ENCODE measurements at places on chromosomes 3 and 15.

GRCh38 chr3:31077021-31077601, 182.7 kb upstream of the GADL1 start:
- DNase-seq, result no peak

DNA sequence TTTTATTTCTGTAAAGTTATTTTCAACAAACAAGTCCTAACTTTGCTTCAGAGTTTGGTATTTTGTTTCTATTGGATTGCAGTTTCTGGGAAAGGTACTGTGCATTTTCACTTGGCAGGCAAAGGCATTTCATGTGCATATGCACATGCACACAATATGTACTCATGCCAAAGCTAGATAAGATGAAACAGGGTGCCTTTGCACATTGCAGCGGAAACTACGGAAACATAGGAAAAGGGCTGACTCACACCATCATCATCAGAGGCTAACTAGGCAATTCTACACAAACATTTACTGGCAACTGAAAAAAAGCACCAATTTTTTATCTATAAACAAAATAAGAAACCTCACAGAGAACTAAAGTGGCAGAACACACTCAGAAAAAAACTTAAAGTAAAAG, 550.6 kb upstream of the NECTIN3 start:
- DNase-seq, result no peak

DNA sequence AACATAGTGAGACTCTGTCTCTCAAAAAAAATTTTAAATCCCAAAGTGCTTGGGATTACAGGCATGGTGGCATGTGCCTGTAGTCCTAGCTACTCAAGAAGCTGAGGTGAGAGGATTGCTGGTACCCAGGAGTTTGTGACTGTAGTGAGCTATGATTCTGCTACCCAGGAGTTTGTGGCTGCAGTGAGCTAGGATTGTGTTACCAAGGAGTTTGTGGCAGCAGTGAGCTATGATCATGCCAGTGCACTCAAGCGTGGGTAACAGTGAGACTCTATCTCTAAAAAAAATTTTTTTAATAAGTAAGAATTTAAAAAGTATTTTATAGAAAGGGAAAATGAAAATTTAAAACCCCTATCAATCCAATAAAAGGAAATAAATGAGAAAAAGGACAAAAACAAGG, 69.5 kb downstream of the FAIM start:
- DNase-seq, result no peak

- DNase-seq, result no peak
Measured at GRCh38 chr15:29465196-29465595, 195.6 kb upstream of the NSMCE3 start.

GRCh38 chr3:74409066-74409465, 205.4 kb downstream of the CNTN3 start:
- DNase-seq, result no peak

- no peak for DNase-seq
Measured at GRCh38 chr3:195807681-195808121, 4.0 kb downstream of the MUC4 start.

GRCh38 chr15:28875461-28876000, 10.2 kb upstream of the APBA2 start:
- no peak for DNase-seq

GRCh38 chr3:65466300-65466988, 572.3 kb downstream of the MAGI1 start:
- no peak for DNase-seq

- no peak for DNase-seq
Measured at GRCh38 chr3:128799653-128800052, 73.7 kb downstream of the RAB7A start.

DNA sequence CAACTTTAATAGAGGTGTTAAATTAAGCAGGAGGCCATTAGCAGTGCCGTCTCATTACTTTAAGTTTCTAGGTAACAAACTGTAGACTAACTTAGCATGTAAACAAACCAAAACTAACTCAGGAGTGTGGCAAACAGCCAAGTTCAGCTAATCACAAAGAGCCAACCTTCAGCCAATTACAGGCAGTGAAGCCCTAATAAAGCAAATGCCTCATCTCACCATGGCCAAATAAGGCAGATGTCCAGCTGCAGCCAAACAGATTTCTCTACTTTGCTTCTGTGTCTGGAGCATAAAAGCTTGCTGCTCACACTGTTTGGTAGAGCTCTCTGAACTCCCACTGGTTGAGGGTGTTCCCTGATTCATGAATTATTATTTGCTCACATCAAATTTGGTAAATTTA, 835.4 kb upstream of the GBE1 start:
- DNase-seq, result no peak

DNA sequence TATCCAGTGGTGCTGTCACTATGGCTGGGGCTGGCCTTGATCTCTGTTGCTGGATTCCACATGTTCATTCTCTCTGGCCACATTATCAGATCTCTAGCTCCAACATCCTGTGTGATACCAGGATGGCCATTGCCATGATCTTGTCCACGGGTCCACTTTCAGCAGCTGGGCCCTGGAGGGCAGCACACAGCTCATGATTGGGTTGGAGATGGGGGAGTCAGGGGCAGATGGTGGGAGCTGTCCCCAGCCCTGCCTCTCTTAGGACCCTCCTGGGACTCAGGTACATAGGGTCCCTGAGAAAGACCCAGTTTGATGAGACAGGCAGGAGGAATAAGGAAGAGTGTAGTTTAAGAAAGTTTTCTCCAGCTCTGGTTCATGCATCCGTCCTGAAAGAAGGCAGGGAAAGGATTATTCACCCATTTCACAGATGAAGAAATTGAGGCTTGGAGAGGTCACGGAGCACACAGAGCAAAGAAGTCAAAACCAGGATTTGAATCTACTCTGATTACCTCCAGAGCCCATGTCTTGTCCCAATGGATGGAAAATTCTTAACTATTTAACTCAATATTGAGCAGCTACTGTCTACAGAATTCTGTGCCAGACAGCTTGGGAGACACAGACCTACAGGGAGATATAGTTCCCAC, 100.5 kb downstream of the LINGO1 start:
- DNase-seq, result no peak

DNA sequence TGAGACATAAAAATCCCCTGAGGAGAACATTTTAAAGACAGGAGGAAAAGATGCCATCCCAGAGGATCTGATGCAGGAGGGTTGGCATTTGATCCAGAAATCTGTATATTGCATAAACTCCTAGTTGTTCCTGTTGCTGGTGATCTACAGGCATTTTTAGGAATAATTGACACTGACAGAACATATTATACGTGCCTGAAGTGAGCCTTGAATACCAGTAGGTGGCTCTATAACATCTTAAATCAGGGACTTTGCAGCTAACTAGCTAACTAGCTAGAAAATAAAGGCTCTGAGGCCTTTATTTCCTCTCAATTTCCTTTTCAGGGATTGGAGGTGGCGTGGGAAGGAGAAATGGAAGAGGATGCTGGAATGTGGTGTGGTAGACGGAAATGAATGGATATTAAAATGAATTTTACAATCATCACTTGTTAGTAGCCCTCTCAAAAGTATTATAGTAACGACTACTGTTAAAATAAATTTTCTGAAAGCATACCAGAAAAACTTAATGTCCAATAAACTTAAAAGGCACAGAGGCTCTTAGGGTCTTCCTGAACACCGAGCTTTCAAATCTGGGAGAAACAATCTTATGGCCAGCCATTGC, 73.8 kb upstream of the ZBED2 start:
- no peak for DNase-seq

DNA sequence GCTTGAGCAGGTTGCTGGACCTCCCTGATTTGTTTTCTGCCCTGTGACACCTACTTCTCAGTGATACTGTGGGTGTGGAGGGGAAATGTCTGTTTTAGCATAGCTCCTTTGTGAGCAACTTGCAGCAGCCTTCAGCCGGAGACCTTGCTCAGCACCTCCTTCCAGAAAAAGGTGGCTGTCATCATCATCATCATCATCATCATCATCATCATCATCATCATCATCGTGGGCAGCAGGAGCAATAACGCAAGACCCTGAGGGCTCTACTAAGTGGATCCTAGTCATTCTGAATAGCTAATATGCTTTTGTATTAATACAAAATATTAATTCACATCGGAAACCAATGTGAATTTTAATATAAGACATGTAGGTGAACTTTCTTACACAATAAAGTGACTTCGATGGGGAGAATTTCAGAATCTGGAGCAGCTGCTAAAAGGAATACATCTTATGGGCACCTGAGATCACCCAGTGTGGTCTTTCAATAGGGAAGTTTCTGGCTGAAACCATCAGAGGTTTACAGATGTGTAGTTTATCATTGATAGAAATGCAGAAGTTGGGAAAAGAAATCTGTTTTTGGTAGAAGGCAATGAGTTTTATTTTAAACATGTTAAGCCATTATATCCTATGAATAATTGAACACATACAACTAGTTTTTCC, 8.6 kb downstream of the GABRR3 start:
- no peak for DNase-seq

- no peak for DNase-seq
Measured at GRCh38 chr3:113304102-113304501, 92.7 kb downstream of the BOC start.

DNA sequence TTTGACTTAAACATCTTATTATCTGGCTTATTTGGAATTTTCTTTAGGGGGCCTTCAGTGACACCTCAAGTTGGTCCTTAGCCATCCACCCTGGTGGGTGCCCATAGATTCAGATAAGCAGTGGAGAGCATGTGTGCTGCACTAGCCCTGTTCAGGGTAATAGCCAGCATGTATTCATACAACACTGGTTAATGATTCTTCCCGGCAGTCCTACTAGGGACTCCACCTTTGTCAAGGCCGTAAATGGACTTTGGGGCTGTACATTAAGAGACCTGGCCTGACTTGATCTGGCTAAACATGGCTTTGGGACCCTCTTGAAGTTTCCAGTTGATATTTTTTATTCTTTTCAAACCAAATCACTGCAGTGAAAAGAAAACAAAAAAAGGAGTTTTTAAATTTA, 125.8 kb downstream of the PTPRG start:
- DNase-seq, result no peak

- DNase-seq, result no peak
Measured at GRCh38 chr15:48722764-48723661, 77.5 kb upstream of the FBN1 start.

DNA sequence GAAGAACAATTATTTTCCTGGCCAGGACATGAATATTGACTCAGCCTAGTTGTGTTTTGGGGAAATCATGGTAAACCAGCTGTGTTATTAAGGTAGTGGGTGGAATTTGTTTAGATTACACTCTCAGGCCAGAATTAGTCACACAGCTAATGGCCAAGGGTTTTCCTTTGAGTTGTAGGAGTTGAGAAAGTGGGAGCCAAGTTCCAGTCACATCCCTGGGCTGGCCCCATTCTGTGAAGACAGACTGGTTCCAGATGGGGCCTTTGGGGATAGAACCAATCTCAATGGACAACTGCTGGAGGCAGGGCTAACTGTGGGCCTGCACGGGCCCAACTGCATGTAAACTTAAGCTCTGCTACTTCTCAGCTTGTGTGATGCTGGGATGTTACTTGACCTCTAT, 1.4 kb upstream of the RASL12 start:
- no peak for DNase-seq

- no peak for DNase-seq
Measured at GRCh38 chr15:85133709-85134108, 152.1 kb downstream of the PDE8A start.

DNA sequence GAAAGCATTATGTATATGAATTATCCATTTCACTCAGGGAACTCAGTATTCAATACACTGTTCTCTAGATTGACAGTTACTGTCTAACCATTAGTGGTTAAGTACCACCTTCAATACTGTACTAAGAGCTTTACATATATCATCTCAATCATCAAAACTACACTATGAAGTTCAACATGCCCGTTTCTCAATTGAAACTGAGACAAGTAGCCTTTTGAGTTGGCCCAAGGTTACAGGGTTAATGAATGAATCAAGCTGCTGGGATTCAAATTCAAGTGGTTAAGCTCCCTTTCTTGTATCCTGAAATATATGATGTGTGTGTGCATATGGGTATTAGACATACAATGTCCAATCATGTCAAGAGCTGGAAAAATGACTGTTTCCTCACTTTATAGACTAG, 5.8 kb downstream of the TASOR start:
- DNase-seq, result no peak

DNA sequence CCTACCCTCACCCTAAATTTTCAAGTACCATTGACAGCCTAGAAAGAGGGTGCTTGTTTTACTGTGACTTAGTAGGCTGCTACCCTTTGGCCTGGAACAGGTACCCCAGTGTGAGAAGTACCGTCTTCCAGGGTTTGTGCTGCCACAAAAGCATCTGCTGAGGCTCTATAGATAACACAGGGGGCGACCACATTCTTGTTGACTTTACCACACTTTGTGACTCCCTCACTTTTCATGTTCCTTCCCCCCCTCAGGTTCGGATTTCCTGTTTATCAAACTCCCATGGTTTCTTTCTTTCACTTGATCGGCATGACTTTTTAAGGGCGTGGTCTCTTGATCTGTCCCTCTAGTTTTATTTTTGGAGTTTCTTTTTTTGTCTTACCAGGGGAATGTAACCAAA, 23.5 kb downstream of the EXOG start:
- no peak for DNase-seq

GRCh38 chr15:48423342-48423741, 92.1 kb downstream of the DUT start:
- no peak for DNase-seq

GRCh38 chr3:124691599-124691998, 38.7 kb upstream of the UMPS start:
- no peak for DNase-seq

DNA sequence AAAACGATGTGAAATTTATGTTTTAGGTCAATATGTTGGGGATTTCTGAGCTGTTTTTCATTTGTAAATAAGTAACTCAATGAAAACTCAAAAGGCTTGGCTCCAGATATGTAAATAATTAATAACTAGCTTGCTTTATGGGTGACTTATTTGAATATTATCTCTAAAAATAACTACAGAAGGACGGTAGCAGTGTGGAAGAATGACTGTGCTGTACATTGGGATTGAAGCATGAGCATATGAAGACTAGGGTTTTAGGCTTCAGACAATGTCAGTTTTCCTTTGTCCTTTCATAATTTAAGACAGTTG, 343.9 kb downstream of the GRM7 start:
- DNase-seq, result no peak

DNA sequence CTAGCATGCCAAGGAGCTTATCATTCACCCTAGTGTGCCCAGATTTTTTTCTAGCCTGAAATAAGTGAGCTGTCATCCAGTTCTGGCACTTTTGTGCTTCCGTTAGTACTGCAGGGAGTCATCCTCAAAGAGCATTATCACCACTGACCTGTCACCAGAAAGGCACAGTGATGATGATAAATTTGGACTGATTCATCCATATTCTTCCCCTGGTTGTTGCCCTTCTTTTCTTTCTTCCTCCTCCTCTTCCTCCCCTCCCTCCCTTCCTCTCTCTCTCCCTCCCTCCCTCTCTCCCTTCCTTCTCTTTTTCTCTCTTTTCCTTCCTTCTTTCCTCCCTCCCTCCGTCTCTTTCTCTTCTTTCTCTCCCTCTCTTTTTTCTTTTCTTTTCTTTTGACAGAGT, 21.3 kb downstream of the SLC35G2 start:
- no peak for DNase-seq

Data from stimulated activated CD8-positive, alpha-beta memory T cell treated with anti-CD3 and anti-CD28 coated beads, Interleukin-7, amount 100 ng/mL, for 48 hours (primary cell).